Stimulated activated CD8-positive, alpha-beta memory T cell treated with anti-CD3 and anti-CD28 coated beads, Interleukin-7, amount 100 ng/mL, for 24 hours (primary cell): ENCODE measurements at places on chromosomes 1 and 21.

- no peak for DNase-seq
Measured at GRCh38 chr1:39671793-39672550, at the start of gene NT5C1A. NT5C1A (minus strand) TSS chr1:39672107; CDS start chr1:39672038, 69 bp downstream.

DNA sequence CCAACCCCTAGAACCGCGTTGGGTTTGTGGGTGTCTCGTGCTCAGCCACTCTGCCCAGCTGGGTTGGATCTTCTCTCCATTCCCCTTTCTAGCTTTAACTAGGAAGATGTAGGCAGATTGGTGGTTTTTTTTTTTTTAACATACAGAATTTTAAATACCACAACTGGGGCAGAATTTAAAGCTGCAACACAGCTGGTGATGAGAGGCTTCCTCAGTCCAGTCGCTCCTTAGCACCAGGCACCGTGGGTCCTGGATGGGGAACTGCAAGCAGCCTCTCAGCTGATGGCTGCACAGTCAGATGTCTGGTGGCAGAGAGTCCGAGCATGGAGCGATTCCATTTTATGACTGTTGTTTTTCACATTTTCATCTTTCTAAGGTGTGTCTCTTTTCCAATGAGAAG lies 18.7 kb downstream of the TFF3 start:
- no peak for DNase-seq

- DNase-seq = no peak
Measured at GRCh38 chr1:27517301-27517700, 27.3 kb upstream of the WASF2 start.

GRCh38 chr1:234463749-234464148 lies 15.2 kb downstream of the TARBP1 start:
- no peak for DNase-seq

GRCh38 chr1:42081475-42081874 lies 71.7 kb upstream of the GUCA2B start:
- DNase-seq = no peak

GRCh38 chr1:18805150-18805879 lies 54.1 kb downstream of the TAS1R2 start:
- DNase-seq = no peak

DNA sequence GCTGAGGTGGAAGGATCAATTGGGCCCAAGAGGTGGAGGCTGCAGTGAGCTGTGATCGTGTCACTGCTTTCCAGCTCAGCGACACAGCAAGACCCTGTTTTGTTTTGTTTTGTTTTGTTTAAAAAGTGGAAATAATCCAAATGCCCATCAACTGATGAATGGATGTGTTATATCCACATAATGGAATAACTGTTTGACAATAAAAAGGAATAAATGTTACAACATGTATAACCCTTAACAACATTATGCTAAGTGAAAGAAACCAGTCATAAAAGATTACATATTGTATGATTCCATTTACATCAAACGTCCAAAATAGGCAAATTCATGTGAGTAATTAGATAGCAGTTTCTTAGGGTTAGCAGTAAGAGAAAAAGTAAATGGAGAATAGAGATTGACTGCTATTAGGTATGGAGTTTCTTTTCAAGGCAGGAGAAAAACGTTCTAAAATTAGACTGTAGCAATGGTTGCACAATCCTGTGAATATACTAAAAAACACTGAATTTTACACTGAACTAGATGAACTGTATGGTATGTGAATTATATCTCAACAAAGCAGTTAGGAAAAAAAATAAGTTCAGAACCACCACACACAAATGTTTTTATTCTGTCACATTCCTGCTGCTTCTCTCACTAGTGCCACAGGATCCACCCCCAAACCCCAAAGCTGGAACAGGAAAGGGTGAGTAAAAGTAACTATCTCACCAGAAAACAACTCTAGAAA lies 15.7 kb downstream of the FOXJ3 start:
- no peak for DNase-seq

DNA sequence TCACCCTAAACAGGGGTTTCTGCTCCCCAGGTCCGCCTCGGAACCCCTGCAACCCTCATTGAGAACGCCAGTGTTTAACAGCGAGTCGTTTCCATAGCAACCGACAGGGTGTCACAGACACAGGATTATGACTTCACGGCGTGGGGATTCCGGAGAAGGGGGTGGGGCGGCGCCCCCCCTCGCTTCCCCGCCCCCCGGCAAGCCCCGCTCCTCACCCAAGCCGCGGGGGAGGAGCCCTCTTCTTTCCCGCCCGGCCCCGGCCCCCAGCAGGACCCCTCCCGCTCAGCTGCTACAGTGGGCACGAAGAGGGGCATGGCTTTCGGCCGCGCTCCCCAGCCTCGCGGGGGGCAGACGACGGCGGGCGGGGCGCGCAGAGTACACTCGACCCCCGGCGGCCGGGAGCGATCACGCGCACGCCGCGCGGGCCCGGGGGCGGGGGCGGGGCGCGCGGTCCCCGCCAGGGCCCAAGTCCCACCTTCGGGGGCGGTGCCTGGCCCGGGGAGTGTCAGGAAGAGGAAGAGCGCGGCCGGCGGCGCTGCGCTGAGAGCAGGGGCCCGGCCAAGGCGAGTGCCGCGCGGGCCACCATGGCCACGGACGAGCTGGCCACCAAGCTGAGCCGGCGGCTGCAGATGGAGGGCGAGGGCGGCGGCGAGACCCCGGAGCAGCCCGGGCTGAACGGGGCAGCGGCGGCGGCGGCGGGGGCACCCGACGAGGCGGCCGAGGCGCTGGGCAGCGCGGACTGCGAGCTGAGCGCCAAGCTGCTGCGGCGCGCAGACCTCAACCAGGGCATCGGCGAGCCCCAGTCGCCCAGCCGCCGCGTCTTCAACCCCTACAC lies at the start of gene EFHD2:
Gene EFHD2, plus strand, starts transcription at position 501 of the 835 bp plus-strand sequence. Its CDS starts 84 bp downstream, at position 585.
- peak; percentile 72 for DNase-seq

DNA sequence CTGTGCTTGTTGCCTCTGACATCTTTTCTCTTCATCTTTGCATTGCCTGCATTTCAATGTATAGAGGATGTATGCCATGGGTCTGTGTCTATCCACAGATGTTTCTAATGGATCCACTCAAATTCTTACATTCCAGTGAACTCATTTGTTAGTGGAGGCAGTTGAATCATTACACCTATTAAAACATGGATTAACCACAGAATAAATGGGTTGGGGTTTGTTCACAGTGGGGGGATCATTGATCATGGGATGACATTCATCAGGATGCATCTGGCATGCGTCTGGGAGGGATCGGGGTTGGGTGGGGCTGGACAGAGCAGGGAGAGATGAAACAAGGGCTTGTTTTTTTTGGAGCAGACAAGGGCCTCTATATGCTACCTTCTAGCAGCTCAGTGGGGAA lies 182.5 kb downstream of the RHOU start:
- DNase-seq = no peak

DNA sequence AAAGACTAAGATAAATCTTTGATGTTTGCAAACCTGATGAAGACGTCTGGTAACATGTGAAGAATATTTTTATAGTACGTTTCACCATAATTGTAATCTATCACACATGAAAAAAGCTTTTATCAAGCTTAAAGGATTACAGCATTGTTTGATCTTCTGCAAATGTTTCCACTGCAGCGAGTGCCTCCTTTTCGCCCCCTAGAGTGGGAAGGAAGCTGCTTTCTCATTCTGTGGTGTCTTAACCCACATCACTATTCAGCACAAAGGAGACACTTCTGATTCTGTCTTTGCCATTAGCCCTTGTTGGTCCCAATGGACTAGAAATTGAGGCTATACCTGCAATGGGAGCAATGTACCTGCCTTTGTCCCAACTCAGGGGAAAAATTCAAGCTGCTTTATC lies 46.0 kb upstream of the IL12RB2 start:
- DNase-seq = no peak

- DNase-seq = no peak
Measured at GRCh38 chr1:203464226-203464625, 11.4 kb upstream of the PRELP start.

GRCh38 chr1:110501488-110502132 lies 17.4 kb downstream of the KCNA10 start:
- no peak for DNase-seq

GRCh38 chr1:43367026-43367903 lies 546 bp downstream of the ELOVL1 start:
- no peak for DNase-seq

DNA sequence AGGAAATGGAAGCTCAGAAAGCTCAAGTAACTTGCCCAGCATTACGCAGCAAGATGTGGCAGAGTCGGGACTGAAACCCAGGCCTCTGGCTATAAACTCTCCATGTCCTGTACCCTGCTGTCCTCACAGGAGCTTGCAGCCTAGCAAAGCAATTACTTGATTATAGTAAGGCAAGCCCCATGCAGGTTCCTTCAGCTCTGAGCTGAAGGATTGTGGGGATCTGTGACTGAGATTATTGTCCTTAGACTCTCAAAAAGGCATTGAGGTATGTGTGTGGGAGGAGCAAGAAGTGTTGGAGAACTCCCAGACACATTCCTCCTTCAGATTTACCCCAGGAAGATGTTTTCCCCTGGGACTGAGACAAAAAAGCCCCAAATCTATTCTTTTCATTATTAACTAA lies 124.0 kb upstream of the SPATA6 start:
- no peak for DNase-seq

DNA sequence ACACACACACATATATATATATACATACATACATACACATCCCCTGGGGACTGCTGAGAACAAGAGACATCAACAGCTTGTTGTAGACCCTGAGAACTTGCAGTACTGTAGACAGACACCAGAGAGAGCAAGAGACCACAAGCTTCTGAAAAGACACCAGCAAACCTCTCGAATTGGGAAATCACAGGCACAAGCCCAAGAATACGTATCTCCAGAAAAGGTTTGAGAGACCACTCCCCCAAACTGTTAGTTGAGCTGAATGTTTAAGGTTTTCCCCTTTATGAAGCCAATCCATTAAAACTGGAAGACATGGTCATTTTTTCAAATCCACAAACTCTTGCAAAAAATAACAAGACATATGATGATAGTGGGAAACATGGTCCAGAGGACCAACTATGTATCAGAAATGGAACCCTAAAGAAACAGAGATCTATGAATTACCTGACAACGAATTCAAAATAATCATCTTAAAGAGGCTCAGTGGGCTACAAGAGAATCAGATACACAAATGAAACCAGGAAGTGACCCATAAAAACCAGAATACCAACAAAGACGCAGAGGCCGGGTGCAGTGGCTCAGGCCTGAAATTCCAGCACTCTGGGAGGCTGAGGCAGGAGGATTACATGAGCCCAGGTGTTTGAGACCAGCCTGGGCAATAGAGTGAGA lies 45.1 kb downstream of the SLC2A1 start:
- DNase-seq = no peak

DNA sequence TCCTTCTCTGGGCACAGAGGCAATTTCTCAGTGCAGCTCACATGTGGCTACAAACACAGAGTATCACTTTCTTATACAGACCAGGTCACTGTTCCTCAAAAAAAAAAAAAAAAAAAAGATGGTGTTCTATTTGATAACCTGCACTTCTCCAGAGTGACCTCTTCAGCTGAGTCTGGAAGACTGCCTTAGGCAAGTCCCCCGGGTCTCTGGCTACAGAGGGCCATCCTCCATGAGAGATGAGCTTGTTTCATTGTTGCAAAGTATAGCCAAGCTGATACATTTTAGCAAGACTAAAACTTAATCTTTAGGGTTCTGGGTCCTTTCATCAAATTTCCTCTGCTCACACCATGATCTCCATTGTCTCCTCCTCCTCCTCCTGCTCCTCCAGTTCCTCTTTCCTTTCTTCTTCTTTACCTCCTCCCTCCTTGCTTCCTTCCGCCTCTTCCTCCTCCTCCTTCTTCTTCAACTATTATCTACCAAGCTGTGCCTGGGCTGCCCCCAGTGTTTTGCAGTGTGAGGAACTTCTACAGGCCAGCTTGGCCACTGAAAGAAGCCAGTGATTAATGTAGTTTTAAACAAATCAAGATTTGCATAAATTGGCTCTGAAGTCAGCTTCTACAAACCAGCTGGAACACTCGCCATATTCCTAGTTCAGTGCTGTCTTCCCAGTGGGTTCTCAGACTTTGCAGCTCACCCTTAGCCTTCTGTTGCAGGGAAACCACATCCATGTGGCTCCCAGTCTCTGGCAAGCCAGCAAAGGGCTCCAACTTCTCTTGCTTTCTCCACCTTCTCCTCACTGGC lies 139.4 kb downstream of the RUNX1 start:
- DNase-seq = no peak
